Hematopoietic multipotent progenitor cell treated with erythropoietin and hydrocortisone succinate and interleukin-3 and kit ligand, for 15 days (in vitro differentiated cells): ENCODE measurements at places on chromosomes 13 and 19.
A peak's percentile ranks its signal among the peaks of the same experiment; 100 is the strongest.

DNA sequence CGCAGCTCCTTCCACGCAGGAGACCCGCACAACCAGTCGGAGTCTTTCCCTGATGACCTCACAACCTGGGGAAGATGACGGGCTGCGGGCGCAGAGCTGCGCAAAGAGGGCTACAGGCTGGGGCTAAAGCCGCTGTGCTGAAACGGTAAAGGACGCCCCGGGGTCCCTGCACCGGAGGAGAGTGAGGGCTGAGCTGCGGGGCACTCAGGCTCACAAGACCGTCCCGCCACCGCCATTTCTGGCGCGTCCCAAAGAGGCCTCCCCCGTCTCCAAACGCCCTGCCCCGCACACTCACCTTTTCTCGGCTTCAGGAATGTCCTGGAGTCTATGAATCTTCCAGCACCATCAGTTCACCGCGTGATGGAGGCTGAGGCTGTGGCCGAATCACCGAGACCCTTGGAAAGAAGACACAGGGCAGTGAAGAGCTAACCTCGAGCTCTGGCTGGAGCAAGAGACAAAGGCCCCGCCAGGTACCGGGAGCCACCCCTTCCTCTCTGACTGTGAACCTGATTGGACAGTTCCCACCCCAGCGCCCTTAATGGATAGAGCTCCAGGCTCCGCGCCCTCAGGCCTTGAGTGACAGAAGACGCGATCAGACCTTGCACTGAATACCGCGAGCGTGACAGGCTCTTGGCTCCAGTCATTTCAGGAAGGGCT is 41.8 kb upstream of the ZNF429 start:
- peak; percentile 4 for DNase-seq

DNA sequence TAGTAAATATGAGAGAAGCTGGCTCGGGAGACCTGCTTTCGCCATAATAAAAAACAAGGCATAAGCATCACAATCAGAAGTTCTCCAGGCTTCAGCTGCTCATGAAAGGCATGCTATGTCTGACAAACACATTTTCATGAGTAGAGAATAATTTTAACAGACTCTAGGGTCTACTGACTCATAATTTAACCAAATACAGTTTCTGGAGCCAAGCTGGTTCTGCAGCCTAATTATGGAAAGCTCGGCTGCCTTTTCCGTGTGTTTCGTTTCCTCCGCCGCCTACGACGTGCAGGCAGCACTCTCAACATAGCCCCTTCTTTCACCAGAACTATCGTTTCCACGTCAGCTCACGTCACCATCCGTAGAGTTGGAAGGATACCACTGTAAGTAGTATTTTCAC is 5.7 kb downstream of the MCF2L start:
- DNase-seq: no peak

- DNase-seq: no peak
Measured at GRCh38 chr19:29265436-29265835, 52.5 kb upstream of the UQCRFS1 start.

DNA sequence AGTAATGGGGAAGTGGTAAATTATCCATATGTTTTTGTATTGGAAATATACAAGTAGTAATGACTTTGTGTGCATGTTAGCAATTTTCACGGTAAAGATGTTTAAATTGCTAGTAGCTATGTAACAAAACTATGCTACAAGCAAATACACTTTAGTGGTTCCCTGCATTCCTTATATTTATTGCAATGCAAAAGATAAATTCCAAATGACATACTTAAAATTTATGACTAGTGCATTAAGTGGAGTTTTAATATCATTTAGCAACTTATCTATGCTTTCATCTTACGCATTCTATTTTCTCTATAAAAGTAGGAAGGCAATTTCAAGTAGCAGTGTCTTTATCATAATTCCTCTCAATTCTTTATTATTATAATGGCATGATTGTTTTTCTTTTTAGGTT is 482.8 kb downstream of the SLITRK5 start:
- no peak for DNase-seq

- no peak for DNase-seq
Measured at GRCh38 chr19:37413313-37414084, 42.6 kb downstream of the ZNF527 start.

- DNase-seq: no peak
Measured at GRCh38 chr13:93628136-93628797, 401.7 kb downstream of the GPC6 start.

DNA sequence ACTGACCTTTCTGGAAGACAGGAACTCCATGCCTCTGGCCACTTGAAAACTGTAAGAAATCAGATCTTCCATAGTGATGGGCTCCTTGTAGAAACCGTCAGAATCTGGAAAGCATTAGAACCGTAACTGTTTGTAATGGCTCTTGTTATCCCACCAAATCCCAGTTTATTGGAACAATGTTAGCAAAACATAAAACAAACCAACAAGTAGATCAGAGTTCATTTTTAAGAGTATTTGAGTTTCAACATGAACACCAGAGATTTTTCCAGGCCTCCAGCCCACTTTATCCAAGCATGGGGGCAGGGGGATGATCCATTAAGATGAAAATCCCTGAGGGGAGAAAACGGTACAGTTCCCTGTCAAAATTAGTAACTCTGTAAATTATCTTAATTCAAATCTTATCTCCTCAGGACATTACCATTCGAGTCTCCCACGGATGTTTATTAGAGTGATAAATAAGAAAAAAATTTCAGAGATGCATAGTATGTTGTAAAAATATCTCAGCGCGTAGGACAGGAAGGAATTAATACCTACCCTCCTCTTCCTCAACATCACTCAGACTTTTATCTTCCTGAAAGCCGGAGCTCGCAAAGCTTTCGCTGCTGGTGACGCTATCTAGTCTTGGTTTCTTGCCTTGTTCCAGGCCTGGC is 172.5 kb downstream of the FLT1 start:
- DNase-seq: no peak

GRCh38 chr19:31332096-31332495 is 17.1 kb downstream of the TSHZ3 start:
- no peak for DNase-seq

- no peak for DNase-seq
Measured at GRCh38 chr19:46474211-46474610, 2.8 kb upstream of the PNMA8A start.

DNA sequence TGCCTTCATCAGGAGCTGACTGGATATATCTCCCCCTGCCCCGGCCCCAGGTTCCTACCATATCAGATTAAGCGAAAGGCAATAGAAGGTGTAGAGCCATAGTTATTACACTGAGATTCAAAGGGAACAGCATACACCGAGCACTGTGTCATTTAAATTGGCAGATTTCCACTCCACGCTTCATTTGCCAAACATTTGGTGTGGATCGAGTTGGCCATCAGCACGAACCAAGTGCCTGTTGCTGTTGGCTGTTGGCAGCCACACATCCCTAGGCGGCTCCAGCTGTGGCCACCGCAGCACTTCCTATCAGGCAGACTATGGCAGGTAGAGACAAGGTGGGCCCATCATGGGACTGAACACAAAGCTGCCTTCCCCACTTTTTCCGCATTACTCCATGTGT is 115.8 kb downstream of the CCNA1 start:
- no peak for DNase-seq

DNA sequence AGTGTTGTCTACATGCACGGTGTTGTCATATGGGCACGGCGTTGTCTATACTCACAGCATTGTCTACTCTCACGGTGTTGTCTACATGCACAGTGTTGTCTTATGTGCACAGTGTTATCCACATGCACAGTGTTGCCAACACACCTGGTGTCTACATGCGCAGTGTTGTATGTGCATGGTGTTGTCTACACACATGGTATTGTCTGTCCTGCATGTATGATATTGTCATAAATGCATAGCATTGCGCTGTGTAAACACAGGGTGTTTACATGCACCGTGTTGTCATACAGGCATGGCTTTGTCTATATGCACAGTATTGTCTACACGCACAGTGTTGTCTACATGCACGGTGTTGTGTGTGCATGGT is 6.8 kb downstream of the ADPRHL1 start:
- no peak for DNase-seq

- no peak for DNase-seq
Measured at GRCh38 chr13:85236413-85236812, 562.8 kb downstream of the SLITRK6 start.

DNA sequence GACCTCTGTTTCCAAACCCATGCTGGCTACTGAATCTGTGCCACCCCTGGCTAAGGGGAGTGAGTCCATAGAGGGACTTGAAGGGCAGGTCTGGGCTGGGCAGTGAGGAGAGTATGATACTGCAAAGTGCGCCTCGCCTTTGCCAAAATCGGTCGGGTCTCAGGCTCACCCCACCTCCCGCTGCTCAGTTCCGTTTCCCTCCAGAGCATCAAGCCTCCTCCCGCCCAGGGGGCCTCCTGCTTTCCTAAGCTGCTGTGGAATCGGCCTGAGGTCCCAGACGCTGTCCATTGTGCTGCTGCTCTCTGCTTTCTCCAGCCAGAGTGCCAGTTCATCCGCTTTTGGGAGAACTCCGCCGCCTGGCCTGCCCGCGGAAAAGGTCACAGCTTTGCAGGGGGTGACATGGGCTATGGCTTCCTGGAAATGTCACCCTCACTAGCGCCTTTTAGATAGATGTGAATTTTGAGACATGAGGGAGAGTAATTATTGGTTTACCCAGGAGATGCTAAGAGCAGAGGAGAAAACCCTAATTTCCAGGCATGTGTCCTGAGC is 1418.4 kb downstream of the UQCRFS1 start:
- DNase-seq: no peak

DNA sequence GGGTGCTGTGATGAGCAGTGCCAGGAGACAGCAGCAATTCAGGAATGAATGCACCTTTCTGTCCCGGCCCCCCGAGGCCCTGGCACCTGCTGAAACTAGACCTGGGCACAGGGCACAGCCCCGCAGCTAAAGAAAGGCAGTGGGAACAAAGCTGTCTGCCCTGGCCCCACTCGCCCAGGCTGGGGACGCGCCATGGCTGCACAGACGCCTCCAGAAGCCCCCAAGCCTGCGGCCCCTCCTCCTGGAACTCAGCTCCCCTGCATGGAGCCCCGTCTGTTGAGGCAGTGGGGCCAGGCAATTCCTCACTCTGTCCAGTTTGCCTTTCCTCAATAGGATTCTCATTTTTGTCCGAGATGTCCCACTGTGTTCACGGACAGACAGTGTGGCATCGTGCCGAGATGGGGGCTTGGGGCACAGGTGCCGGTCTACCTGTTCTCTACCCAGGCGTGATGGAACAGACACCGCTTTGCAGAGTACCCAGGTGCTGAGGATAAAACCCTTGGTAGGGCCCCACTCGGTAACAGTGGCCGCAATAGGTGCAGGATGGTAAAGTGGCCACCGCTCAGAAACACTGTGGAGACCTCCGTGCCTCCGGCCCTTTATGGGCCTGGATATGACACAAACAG is 146.5 kb upstream of the SOX1 start:
- DNase-seq: no peak

GRCh38 chr19:13839130-13839937 is 37.6 kb upstream of the NANOS3 start:
- peak; percentile 81 for DNase-seq

GRCh38 chr19:44666852-44667556 is 4.3 kb upstream of the CEACAM19 start:
- DNase-seq: no peak

- no peak for DNase-seq
Measured at GRCh38 chr19:54459282-54460229, 4.0 kb downstream of the LENG9 start.

DNA sequence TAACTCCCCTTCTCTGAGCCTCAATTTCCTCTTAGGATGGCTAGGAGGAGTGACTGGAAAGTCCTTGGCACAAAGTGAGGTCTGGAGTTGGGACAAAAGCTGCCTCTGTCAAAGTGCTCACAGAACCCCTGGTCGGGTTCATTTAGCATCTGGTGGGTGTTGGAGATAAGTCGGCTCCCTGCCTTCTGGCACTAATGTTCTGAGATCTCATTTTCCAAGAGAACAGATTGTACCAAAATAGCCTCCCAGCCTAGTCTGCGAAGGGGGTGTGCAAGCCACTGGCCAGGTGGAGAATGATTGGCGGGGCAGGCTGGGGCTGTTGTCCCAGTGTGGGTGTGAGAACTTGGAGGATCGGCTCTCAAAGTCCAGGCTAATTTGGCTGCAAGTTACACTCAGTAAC is 20.7 kb upstream of the NWD1 start:
- DNase-seq: no peak

- peak; percentile 23 for DNase-seq
Measured at GRCh38 chr13:97435794-97436193, 1.8 kb downstream of the RAP2A start.

GRCh38 chr13:31198519-31198918 is 1.3 kb upstream of the B3GLCT start:
- DNase-seq: no peak

- DNase-seq: no peak
Measured at GRCh38 chr13:49667773-49668172, 23.5 kb downstream of the EBPL start.

DNA sequence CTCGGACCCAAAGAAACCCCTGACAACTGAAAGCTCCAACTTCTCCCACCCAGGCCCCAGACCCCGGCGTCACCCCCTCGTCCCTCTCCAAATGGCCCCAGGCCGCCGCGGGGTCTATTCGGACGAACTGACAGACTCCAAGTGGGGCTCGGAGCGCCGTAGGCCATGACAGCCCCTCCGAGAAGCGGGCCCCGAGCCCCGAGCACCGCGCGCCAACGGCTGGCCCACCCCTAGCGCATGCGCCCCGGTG is 360 bp downstream of the DDX39A start:
- DNase-seq: no peak

DNA sequence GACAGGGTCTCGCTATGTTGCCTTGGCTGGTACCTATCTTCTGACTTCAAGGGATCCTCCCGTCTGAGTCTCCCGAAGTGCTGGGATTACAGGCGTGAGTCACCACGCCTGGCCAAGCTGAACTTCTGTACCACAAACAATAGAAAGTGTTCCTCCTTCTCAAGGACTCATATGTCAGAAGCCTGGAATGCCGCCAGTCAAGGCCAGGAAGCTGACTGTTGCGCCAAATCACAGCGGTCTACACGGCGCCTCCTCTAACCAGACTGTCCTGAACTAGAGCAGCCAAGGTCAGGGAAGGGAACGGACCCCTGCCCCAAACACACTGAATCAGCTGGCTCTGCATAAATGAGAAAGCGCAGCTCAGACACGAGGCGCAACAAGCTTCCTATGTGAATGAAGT is 14.6 kb downstream of the RAB20 start:
- no peak for DNase-seq

GRCh38 chr19:40219721-40220276 is 1.6 kb upstream of the TTC9B start:
- DNase-seq: peak; percentile 43

- DNase-seq: peak; percentile 52
Measured at GRCh38 chr19:18322318-18322758, 538 bp downstream of the LSM4 start.

DNA sequence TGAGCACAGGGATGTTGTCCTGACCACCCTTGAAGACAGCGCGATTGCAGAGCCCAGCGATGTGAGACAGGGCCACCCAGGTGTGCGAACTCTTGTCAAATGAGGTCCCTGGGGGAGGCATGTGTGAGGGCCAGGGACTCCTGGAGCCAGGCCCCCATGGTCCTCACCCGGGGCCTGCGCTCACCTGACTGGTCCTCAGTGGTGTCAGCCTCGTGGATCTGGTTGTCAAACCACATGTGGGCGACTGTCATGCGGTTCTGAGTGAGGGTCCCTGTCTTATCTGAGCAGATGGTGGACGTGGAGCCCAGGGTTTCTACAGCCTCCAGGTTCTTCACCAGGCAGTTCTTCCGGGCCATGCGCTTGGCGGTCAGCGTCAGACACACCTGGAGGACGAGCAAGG is 12.3 kb downstream of the ATP1A3 start:
- no peak for DNase-seq
